ENCODE measurements at places on chromosomes 5 and 9.
A peak's percentile ranks its signal among the peaks of the same experiment; 100 is the strongest.

- no peak for DNase-seq
These were observed 7.6 kb downstream of the MAN2A1 start for GRCh38 chr5:109697339-109697738.

DNA sequence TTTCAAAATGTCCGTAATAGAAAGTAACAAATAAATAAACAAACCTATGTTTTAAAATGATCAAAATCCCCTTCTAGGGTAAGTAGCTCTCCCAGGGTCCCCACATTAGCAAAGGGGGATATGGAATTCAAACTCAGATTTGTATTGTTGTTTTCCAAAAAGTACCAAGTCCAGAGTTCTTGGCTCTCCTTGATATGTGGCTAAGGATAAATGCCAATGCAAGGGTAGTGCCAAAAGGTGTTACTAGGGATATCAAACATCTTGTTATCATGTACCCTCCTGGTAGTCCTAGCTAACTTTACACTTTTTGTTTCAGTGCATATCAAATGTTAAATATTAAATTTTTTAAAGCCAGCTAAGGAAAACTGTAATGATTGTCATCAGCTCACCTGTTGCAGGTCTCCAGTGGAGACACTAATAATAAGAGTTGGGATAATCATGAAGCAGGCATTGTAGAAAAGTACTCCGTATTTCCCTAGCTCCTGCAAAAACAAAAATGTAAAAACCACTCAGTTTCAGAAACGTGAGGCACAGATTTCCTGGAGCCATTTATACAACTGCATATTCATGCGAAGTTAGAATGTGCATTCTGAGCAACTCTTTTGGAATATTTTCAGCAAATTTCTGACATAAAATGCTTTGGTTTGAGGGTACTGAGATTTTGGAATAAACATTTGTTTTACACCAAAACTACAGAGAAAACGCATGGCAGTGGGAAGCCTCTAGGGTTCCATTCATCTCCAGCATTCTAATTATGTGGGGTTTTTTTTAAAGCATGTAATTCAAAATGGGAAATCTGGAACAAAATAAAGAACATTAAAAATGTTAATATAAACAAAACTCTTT, 39.8 kb downstream of the SLC35D2 start:
- no peak for DNase-seq

GRCh38 chr9:133945314-133945975, 46.7 kb downstream of the VAV2 start:
- no peak for DNase-seq

- DNase-seq: no peak
These were observed 338.9 kb upstream of the ACO1 start for GRCh38 chr9:32045513-32045912.

DNA sequence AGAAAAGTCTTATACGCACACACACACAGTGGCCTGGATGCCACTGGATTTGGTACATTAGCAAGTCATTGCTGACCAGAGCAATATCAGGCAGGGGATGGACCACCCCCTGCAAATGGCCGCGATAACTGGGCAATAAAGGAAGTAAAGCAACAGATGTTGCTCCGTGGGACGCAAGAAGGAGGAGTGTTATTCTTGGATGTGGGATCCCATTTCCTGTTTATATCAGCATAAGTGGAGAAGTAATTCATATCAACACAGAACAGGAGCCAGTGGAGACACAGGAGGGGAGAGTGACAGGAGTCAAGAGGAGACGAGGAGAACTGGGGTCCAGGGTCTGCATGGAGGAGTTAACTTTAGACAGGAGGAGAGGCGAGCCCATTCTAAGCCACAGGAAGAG, 18.4 kb downstream of the RUFY1 start:
- DNase-seq: no peak

GRCh38 chr5:6302684-6303083, 75.7 kb downstream of the MED10 start:
- DNase-seq: peak; percentile 5

DNA sequence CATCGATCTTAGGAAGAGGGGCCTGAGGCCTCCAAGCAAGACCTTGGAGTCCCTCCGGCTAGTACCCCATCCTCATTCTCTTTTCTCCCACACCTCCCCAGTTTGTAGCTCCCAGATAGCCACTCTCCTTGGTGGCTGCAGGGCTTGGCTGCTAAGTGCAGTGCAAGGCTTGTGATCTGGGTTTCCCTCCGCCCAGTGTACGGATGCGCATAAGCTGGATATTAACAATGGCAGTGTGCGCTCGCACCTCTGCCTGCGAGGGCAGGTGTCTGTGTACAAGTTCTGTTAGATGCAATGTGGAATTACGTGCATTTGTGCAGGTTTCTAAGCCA, 71.0 kb upstream of the TBCA start:
- DNase-seq: no peak

All from NT2/D1 (cell line).